ENCODE measurements at places on chromosomes 5 and 9. TPM values are rescaled to one million over a fixed set of nuclear protein-coding genes. Genes with fewer than 3 reads are reported as not detected.

CCDC127 gene
- 2.6 TPM for total RNA-seq

GRCh38 chr5:53871775-53872174 is 311.3 kb downstream of the NDUFS4 start:
- no peak overlapping the region for H3K27ac ChIP-seq
- no peaks in the 10 kb centered on the region for H3K36me3 ChIP-seq
- no peak overlapping the region for H3K4me3 ChIP-seq
- DNase-seq: no peak
- no peaks in the 10 kb centered on the region for H3K4me1 ChIP-seq

P4HA2 gene
- 19.4 TPM for total RNA-seq

- H3K4me3 ChIP-seq: no peak overlapping the region
- H3K27ac ChIP-seq: no peak overlapping the region
- H3K27me3 ChIP-seq: no peaks in the 10 kb centered on the region
- H3K36me3 ChIP-seq: no peaks in the 10 kb centered on the region
- no peak for DNase-seq
- H3K4me1 ChIP-seq: no peaks in the 10 kb centered on the region
Observed at GRCh38 chr9:125743682-125744428, 3.3 kb upstream of the PBX3 start.

GRIA1 gene
- 0.37 TPM for total RNA-seq

DNA sequence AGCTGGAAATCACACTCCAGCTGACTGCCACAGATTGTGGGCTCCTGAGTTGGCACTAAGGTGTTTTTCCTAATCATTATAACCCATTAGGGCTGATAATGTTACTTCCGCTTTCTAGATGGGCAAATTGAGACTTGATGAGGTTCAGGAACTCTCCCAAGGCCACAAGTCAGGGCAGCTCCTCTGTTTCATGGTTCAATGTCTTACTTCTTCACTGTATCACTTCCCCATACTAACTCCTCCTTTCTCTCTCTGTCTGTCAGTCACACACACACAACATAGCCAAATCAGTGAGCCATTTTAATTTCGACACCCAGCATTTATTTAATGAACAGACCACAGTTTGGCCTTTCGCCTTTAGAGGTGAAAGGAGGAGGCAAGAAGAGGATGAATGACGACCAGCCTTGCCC is 17.8 kb upstream of the TRAF1 start:
- DNase-seq: no peak
- H3K27ac ChIP-seq: no peak overlapping the region
- no peaks in the 10 kb centered on the region for H3K27me3 ChIP-seq
- H3K4me1 ChIP-seq: peaks cover 6% of the 10 kb centered on the region

MAP1B gene
- 135 TPM for total RNA-seq

C9orf50 gene
- 0.35 TPM for total RNA-seq

DNA sequence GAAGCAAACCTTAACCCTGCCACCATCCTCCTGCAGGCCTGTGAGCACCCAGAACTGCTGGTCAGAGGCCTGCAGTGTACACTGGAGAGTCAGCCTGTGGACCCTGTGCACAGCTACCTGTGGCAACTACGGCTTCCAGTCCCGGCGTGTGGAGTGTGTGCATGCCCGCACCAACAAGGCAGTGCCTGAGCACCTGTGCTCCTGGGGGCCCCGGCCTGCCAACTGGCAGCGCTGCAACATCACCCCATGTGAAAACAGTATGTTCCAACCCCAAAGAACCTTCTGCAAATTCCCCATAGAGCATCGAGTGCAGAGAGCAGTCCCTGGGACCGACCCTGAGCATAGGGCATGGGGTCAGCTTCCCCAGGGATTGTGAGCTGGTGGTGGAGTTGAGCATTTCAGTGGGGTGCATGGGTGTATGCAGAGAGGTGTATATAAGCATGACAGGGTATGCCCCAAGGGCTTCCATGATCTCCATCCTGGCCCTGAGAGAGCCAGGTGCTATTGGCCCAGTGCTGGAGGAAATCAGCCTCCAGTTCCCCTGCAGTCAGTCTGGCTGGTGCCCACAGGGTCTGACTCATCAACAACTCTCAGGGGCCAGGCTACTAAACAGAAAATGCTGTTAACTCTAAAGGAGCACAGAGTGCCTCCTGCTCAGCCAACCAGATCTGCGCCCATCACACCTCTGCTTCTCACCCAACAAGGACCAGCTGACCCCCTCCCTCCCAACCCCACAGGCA is 126.2 kb downstream of the SAXO1 start:
- DNase-seq: no peak
- no peaks in the 10 kb centered on the region for H3K36me3 ChIP-seq
- H3K4me1 ChIP-seq: no peaks in the 10 kb centered on the region
- no peaks in the 10 kb centered on the region for H3K27me3 ChIP-seq
- H3K4me3 ChIP-seq: no peak overlapping the region

- H3K36me3 ChIP-seq: no peaks in the 10 kb centered on the region
- H3K4me1 ChIP-seq: peaks cover 6% of the 10 kb centered on the region
- H3K27me3 ChIP-seq: no peaks in the 10 kb centered on the region
- DNase-seq: no peak
Observed at GRCh38 chr5:35369965-35370790, 139.9 kb upstream of the PRLR start.
